ENCODE measurements at places on chromosomes 6 and 20.

GRCh38 chr6:158387036-158387435 is 74.8 kb downstream of the TULP4 start:
- peak; percentile 60 for DNase-seq

DNA sequence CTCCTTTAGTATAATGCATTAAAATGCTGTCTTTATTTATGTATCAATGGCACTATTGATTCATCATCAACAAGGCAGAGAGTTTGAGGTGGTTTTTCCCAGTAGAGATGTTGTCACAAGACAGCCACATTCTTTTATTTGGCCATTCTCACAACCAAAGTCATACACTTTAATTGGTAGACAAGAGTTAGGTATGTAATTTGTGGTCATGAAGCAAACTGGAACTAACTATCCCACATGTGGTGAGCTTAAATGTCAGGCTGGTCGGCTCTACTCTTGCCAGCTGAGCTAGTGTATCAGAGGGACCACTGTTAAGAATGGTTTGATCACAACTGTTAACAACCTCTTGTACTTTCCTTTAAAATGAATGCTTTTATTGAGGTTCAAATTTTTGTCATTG is 714.6 kb downstream of the CD109 start:
- DNase-seq = no peak

DNA sequence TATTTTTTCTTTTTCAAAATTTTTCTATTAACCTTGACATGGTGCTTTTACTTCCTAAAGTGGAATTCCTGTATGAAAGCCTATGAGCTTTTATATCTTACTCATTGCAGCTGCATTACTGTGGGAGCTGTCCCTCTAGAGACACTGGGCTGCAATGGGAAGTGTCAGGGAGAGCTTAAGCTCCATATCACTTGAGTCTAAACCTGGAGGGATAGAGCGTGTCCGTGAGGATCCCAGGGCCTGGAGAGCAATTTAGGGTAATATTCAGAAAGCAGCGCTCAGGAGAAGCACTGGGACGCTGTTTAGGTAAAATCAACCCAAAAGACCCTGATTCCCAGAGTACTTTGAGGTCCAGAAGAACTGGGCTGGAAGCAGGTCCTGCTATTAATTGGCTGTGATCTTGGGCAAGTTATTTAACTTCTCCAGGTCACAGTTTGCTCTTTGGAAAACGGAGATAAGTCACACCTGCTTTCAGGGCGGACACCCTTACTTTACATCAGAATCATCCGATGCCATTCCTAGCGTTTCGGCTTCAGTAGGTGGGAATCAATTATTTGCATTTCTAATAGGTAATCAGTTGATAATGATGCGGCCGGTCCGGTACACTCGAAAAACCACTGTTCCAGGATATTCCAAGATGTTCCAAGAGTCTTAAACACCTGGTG is 628 bp upstream of the ERGIC3 start:
- DNase-seq = no peak

DNA sequence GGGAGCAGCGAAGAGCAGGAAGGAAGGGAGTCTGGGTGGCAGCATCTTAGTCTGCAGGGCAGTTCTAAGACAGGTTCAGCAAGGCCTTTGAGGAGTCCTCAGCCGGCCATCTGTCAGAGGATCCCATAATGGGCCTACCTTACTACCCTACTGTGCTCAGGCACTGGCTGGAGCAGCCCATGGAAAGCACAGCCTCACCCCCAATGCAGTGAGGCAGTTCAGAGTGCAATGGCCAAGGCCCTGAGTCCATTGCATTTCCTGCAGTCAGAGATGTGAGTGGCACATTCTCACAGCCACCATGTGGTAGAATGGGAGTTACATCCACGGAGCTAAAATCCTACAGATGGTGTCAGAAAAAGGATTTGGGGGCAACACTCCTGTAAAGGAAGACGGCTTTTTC is 19.4 kb upstream of the OVOL2 start:
- DNase-seq = no peak

GRCh38 chr20:8633366-8633765 is 435.5 kb upstream of the PLCB4 start:
- DNase-seq = no peak

DNA sequence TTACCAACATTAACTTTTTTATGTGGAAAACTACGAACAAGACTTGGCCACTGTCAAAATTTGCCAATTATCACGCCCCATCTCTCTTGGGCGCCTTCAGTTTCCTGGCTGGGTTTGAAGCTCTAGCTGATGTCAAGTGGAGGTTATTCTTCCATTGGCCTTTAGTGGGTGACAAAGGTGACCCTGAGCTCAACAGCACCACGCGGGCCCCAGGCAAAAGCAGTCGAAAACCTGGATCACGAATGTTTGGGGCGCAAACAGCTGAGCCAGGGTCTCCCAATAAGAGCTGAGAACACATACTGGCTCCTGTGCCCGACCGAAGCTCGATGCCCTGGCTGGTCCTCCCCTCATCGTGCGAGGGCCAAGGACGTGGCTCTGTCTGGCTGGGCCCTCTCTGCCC is 26.8 kb downstream of the SLC17A9 start:
- peak; percentile 41 for DNase-seq
